ENCODE measurements at places on chromosomes 2 and 18.

DNA sequence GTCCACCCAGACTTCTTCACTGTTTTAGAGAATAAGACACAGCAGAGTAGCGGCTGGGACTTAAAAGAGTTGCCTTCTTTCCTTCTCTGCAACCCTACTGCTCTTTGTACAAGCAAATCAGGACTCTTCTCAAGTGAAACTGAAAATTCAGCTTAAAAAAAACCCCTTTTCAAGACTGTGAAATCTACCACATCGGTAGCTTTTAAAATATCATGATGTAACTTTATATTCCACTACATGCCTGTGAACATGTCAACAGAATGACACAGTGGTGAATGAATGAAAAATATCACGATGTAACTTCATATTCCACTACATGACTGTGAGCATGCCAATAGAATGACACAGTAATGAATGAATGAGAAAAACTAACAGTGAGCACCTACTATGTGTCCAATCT is 53.4 kb downstream of the TCF4 start:
- no peak for DNase-seq

DNA sequence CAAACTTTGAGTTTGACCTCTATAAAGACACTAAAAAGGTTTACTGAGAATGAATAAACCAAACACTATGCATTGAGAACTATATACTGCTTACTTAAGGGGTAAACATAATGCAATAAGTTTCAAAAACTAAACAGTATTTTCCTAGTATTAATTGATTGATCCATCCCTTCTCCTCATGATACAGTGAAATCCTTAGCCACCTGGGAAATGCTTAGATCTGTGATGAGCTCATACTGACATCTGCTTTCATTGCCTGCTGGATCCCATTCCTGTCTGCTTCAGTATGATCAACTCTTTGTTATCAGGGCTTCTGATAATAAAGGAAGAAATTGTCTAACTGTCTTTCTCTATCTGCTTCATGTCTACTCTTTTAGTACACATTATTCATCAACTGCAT is 74.9 kb upstream of the UBE2E3 start:
- no peak for DNase-seq

DNA sequence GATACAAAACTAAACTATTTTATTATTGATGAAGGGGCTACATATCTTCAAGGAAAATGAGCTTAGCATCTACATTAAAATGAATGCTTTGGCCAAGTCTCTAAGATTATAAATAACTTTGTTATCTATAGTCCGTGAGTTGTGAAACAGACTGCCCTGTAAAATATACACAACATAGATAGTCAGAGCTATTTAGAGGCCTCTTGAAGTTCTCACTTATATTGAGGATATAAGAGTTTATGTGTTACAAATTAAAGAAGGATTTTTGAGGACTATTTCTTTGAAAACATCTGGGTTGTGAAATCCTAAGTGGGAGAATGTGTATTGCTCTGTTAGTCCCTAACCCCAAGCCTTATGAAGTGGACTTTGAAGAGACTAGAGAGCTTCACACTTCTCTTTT is 292.0 kb upstream of the CDH2 start:
- no peak for DNase-seq

- no peak for DNase-seq
These were observed 6.2 kb upstream of the MATN3 start for GRCh38 chr2:20018601-20019152.

DNA sequence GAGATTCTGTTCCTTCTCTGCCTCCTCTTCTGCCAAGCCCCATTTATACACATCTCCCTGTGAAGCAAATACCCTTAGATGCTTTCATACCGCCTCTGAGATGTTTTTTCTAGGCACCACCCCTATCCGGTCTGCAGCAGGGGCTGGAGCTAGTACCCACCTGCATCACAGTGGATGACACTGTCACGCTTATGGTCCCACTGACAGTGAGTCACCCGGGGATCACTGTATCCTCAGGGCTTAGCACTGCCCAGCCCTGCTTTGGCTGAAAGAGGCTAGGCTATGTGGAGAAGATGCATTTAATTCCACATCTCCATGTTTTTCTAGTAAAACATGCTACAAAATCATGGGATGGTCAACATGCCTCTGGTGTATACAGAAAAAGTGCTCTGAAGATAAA is 9.9 kb downstream of the FABP1 start:
- no peak for DNase-seq

DNA sequence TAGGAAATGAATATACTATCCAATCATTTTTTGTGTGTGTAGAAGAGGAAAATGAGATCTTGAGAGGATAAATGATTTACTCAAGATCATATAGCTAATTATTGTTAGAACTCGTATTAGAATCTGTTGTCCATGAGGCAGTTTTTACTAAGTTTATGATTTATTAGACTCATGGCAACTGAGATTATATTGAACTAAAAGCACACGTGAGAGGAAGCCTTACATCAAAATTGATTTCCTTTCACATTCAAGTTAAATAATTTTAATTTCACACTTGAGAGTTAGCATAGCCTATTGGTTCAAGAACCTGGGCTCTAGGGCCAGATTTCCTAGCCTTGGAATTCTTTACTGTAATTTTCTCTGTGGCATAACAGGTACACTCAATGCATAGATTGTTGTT is 552.3 kb downstream of the ERBB4 start:
- no peak for DNase-seq

GRCh38 chr18:57107140-57107832 is 39.6 kb upstream of the BOD1L2 start:
- no peak for DNase-seq

- peak; percentile 88 for DNase-seq
These were observed at the start of gene ZEB2 for GRCh38 chr2:144519934-144520731. TSS of gene ZEB2 (minus strand) at chr2:144520119. CDS start at chr2:144517350, 2,769 bp downstream.

GRCh38 chr2:68200157-68200787 is 42.6 kb downstream of the PNO1 start:
- no peak for DNase-seq

- DNase-seq = no peak
These were observed 20.5 kb downstream of the NEDD4L start for GRCh38 chr18:58064406-58064998.

- no peak for DNase-seq
These were observed 230.1 kb downstream of the ALPK2 start for GRCh38 chr18:58398648-58399398.

DNA sequence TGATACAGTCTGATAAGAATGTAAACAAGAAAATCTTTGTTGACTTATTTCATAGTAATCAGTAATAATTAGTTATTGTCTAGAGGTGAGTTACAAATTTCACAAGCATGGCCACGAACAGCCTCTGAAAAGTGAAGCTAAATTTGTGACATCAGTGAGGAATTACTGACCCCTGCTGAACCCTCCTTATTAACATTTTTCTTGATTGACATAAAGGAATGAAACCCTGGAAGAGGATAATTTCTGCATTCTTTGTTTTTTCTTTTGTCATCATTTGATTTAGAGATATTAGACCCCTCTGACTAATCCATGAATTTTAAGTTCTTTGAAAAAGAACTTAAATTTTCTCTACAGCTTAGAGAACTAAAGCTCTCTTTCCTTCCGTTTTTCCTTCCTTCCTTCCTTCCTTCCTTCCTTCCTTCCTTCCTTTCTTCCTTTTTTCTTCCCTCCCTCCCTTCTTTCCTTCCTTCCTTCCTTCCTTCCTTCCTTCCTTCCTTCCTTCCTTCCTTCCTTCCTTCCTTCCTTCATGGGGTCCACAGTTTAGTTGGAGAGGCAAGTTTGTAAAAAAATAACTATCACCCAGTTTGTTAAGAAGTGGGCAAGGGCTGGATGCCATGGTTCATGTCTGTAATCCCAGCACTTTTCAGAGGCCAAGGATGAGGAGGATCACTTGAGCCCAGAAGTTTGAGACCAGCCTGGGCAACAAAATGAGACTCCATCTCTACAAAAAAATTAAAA is 387.0 kb downstream of the MTX2 start:
- no peak for DNase-seq

DNA sequence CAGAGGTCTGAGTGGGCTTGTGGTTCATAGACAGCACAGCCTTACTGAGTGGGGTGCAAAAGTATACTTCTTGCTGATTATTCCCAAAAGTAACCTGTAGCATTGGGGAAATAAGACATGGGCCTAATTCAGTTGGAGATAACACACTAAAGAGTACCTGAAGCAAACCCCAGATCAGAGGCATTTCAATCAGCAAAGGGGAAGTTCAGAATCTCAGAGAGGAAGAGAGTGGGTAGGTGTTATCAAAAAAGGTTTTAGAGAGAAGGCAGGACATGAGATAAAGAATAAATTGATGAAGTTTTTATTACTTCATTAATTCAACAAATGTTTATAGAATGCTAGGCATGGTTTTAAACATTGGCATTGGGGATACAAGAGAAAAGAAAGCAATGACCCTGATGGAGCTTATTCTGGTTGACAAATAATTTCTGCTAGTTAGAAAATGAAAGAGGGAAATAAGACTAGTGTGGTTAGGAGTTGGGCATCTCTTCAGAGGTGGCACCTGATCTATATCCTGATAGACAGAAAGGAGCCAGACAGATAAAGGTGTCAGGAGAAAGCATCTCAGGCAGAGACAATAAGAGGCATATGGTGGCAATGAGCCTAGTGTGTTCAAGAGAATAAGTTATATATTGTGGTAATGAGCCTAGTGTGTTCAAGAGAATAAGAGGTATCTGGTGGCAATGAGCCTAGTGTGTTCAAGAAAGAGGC is 153.8 kb upstream of the SETBP1 start:
- DNase-seq = no peak

- DNase-seq = no peak
These were observed 6.8 kb downstream of the COPS8 start for GRCh38 chr2:237092506-237092905.

DNA sequence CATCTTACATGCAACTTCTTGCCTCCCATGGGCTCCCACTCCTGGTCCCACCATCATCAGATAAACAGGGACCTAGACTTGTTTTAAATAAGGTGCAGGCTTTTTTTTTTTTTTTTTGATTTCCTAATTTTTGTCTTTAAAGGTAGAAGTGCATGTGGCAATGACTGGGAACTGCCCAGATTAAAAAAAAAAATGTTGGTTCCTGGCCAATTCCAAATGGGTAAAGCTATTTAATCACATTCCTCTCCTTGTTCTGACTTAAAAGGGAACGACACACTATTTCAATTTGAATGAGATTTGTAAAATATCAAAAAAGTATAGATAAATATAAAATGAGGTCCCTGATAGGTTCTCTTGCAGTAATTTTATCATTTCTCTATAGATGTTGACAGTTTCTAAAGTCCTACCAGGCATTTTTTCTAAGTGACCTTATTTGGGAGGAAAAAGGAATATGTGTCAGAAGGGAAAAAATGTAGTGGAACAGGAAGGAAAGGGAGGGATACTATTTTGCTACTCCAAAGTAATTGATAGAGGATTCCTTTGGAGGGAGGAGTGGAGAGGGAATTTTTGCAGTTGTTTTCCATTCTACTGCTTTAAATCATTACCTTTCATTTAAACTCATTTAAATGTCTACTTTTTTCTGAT is 43.3 kb downstream of the DDX1 start:
- DNase-seq = no peak

GRCh38 chr2:225667445-225667844 is 267.9 kb downstream of the NYAP2 start:
- DNase-seq = no peak

GRCh38 chr2:24403168-24403831 is 43.0 kb upstream of the ITSN2 start:
- no peak for DNase-seq

DNA sequence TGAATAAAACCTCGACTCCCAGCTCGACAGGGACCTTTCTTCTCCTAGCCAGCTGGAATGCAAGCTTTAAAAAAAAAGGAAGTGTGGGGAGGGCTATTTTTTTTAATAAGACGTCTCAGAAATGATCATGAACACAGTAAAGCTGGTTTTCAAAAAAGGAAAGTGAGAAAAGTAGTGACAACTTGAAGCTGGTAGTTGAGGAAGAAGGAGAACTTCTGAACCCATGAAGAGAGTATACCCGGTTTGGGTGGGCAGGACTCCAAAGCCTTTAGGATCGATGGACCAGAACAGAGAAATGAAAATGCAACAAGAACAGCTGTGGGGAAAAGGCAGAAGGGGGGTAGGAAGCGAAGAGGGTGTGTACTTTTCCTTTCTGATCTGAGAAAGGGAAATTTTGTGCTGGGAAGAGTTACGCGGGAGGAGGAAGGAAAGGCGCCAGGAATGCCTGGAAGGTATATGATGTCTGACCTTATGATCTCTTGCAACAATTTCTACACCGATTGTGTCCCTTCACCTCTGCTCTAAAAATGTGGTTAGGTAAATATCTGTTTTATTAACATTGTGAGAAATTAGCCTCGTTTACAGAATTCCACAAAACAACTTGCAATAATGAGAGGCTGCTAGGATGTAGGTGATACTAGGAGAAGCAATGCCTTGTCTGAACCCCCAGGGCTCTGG is 22.6 kb upstream of the CYP1B1 start:
- DNase-seq = no peak

DNA sequence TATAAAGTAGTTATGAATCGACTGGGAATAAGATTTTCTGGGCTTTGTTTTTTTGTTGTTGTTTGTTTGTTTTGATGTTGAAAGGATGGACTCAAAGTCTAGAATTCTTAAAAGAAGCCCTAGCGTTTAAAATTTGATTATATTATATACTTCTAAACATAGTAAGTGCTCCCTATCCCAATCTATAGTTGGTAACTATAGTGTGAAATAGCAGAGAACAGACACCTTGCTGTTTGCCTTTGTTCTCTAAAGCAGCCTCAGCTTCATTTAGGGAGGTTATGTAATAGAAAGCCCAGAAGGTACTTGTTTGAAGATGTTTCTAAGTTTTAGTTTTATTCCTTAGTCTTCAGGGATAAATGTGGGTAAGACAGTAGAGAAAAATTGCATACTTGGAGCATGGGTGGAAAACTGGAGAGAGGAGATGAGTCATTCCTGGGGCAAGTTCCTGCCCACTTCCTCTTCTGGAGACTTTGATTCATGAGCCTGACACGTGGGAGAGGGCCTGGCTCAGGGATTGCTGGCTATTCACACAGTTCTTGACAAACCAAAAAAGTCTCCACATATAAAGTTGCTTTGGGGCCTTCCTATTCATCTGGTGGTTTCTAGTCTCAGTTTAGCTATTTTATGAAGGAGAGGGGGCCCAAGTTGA is 131.9 kb downstream of the MYO1B start:
- DNase-seq = peak; percentile 79

DNA sequence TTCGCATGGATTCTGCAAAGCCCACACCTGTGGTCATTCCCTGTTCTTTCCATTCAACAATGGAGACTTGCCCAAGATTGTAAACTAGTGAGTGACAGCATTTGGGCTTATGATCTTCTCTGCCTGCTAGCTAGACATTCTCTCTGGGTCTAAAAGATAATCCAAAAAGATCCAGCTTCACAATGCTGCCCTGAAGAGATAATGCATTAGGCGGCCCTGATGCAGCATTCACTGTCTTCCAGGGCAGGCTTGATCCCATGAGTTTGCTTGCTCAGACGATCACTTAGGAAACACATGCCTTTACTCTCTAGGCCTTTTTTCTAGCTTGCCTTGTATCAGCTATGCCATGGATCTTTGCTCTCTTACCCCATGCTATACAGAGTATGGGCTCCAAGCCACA is 196.1 kb downstream of the SETBP1 start:
- DNase-seq = no peak

- DNase-seq = no peak
These were observed 414.0 kb downstream of the ERBB4 start for GRCh38 chr2:212124598-212124997.
